ENCODE measurements at places on chromosomes 1 and 21. TPM values are rescaled to one million over a fixed set of nuclear protein-coding genes. Genes with fewer than 3 reads are reported as not detected.

DNA sequence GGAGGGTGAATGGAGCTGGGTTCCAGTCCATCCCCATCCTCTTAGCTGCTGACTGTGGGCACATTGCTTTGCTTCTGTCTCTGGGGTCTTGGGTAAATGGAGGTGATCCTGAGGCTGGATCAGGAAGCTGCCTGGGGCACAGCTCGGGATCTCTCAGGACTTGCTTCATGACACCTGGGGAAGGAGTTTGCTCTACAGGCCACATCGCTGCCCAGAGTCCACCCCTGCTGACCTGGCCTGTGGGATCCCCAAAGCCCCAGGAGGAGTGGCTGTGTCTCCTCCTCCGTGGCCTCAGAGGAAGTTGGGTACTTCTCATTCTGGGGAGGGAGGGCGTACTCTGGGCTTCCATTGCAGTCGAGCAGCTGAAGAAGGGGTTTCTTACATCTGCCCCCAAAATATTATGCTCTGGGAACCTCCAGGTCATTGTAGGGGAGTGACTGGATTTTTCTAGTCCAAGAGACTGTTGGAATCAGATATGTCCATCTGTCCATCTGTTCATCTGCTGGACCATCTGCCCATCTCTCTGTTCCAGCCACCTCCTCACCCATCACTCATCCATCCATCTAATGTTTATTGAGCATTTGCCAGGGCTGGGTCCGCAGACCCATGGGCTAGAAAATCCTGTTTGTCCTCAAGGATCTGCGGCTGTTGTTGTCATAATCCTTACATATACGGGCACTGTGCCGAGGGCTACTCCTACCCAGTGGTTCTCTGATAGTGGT is 45.9 kb downstream of the ARHGEF10L start:
- DNase-seq = no peak

DNA sequence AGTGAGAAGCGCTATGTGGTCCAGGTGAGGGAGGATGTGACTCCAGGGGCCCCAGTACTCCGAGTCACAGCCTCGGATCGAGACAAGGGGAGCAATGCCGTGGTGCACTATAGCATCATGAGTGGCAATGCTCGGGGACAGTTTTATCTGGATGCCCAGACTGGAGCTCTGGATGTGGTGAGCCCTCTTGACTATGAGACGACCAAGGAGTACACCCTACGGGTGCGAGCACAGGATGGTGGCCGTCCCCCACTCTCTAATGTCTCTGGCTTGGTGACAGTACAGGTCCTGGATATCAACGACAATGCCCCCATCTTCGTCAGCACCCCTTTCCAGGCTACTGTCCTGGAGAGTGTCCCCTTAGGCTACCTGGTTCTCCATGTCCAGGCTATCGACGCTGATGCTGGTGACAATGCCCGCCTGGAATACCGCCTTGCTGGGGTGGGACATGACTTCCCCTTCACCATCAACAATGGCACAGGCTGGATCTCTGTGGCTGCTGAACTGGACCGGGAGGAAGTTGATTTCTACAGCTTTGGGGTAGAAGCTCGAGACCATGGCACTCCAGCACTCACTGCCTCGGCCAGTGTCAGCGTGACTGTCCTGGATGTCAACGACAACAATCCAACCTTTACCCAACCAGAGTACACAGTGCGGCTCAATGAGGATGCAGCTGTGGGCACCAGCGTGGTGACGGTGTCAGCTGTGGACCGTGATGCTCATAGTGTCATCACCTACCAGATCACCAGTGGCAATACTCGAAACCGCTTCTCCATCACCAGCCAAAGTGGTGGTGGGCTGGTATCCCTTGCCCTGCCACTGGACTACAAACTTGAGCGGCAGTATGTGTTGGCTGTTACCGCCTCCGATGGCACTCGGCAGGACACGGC is 2.2 kb downstream of the CELSR2 start:
- DNase-seq = no peak

DNA sequence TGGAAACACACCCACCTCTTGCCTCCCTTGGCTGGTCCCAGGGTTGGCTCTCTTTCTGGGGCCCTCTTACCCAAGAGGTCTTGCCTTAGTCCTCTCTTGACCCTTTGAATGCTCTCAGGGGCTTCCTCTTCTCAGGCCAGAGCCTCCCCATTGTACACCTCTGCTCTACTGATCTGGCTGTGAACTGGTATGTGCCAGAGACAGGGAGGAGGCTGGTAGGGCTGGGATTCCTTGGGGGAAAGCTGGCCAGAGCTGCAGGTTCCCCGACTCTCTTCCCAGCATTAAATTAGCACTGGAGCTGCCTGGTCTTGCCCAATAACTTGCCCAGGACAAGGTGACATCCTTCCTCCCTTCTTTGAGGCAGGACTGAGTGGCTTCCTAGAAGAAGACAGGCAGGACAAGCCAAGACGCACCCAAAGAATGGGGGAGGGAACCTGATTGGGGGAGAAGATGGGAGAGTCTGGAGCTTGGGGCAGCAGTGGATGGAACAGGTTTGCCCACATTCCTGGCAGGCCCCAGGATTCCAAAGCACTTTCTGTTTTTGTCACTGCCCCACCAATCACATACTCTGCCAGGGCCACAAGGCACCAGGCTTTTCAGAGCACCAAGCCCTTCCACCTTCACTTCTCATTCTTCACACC is 37.2 kb upstream of the CITED4 start:
- peak; percentile 49 for DNase-seq

GRCh38 chr1:51297401-51298321 is 32.7 kb downstream of the TTC39A start:
- no peak for DNase-seq

GRCh38 chr1:8378178-8378577 is 60.3 kb downstream of the SLC45A1 start:
- no peak for DNase-seq

- no peak for DNase-seq
These were observed 1.5 kb downstream of the CENPF start for GRCh38 chr1:214604523-214604922.

DNA sequence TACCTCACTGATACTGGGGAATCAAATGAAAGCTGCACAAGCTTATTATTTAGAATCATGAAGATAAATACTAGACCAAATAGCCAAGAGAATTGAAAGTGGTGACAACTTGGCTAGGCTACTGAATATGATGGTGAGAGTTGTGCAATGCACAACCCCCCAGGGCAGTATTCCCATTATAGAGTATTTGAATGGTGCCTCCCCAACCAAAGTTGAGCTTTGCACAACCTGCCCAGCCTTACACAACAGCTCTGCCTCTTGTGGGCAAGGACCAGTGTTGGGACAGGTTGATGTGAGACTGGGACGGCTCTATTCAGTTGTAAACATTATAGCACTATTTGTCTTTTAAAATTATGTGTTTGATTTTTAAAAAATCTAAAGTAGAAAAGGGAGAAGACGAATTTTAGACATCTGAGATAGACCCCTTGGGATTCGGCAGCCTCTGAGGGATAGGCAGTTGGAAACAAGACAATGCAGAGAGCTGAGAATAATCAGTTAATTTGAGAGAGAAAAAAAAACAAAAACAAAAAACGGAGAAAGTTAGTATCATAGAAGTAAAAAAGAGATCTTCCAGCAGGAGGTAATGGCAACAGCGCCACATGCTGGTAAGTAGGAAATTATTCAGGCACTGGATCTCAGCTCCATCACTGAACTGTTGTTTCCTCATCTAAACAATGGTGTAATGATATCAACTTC is 91.0 kb upstream of the KCNA3 start:
- no peak for DNase-seq

DNA sequence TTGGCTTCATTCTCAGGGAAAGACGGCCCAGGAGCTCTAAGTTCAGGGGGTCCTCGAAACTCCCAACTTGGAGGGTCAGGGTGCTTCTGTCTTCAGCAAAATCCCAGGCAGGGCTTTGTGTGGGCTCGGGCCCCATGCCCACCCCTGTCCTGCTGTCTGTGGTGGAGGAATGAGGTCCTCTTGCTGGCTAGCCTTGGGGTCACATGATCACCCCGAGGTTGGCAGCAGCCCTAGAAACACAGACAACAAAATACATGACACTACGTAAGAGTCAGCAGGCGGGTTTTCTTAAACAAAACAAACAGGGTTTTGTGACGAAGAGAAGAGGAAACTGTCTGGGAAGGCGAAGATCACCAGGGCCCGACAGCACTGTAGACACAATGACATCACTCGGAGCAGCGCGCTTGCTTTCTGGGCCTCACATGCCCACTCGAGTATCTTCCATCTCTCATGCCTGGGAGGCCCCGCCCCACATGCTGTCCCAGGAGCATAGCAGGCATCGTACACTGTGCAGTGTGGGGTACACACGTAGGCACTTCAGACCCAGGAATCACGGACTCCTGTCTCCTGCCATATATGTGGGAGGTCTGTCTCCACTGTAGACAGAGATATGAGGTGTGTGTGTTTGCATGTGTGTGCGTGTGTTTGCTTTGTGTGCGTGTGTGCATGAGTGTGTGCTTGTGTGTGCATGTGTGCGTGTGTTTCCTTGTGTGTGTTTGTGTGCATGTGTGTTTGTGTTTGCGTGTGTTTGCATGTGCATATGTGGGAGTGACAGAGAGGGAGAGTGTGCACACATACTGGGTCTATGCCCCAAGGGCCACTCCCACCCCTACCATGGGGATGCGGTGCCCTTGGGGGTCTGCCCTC is 94.7 kb downstream of the SIK1 start:
- DNase-seq = no peak

RERE gene
- total RNA-seq = 168 TPM

DNA sequence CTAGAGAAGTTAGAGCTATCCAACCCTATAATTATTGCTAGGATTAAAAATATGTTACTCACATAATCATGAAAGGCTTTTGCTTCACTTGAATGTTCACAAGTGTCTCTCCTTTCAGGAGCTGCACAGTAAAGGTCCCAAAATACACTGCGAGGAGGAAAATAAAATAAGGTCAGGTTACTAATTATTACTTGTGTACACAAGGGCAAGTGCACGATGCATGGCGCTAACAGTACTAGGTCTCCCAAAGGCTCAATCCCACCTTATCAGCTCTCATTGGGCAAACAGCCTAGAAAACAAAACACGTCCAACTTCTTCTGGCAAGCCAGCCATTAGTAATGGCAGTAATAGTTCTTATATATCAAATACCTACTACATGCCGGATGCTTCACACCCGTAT is 4.4 kb downstream of the SSBP3 start:
- DNase-seq = no peak

DNA sequence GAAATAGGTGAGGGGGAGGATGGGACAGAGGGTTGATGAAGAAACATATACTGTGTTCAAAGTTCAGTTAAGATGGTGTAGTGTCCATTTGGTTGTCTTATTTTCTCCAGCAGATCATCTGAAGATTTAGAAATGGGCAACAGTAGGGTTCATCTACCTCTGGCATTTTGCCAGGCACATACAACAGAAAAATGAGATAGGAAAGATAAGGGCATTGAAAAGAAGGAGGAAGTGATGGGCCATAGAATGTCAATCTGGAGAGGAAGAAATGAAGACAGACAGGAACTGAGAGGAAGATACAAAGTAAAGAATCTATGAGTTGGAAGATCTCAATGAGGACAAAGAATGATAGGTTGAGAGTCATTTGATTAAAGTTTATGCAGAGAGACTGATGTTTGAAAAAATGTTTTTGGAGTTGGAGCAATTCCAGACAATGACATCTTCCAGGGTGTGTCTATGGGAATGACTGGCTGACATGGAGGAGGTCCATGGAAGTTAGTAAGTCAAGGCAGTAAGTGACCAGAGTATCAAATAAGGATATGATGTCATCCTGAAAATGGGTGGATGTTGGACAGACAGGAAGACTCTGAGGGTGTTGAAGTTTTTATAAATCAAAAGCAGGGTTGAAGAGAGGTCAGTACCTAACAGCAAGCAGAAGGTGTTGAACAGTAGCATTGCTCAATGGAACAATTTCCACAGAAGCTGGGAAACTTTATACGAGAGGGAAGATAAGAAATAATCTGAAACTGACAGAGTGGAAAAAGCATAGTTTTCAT is 18.7 kb upstream of the CD55 start:
- no peak for DNase-seq

DNA sequence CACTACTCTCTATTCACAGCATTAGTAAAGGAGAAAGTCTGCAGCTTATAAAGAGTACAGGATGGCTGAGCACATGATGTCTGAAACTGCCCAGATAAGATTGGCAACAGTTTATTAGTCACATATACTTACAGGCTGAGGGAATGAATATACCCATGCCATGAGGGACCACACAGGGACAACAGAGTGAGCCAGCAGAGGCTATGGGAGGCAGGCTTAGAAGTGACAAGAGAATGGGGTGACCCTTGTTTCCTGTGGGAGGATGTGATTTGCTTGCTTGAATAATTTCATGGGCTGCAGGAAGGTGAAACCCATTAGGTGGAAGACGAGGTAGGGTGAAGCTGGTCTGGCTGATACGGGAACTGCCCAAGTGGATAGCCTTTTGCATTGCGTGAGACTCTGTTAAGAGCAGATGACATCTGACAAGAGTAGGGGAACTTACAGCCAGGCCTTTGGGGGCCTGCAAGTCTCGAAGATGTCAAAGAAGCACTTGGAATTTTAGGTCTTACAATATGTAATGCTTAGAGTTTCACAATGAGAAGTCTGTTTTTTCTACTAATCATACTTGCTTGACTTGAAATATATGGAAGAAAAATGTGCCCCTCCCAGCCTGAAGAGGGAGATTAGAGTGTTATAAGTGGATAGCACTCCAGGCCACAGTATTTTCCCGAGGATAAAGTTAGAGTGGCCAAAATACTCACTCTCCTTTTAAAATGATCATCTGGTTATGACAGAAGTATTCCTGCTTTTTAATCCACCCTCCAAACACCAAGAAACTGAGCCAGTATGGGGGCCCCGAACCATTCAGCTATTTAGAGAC is 34.6 kb upstream of the TNFSF4 start:
- no peak for DNase-seq

GRCh38 chr1:197312163-197312562 is 44.1 kb downstream of the CRB1 start:
- DNase-seq = no peak

GRCh38 chr1:245986404-245987218 is 520.5 kb downstream of the SMYD3 start:
- DNase-seq = peak; percentile 82

GRCh38 chr1:22919341-22920025 is 53.2 kb downstream of the LACTBL1 start:
- no peak for DNase-seq

GPR37L1 gene
- 0.05 TPM for total RNA-seq

CCDC185 gene
- not detected for total RNA-seq

GRCh38 chr1:1431845-1432273 is 3.6 kb upstream of the VWA1 start:
- DNase-seq = no peak

GRCh38 chr1:54228638-54229079 is 28.7 kb downstream of the MRPL37 start:
- no peak for DNase-seq

MARK1 gene
- total RNA-seq = 21.4 TPM

KCNJ6 gene
- 0.26 TPM for total RNA-seq

LINGO4 gene
- 0.16 TPM for total RNA-seq

GRCh38 chr1:214002060-214002459 is 14.3 kb downstream of the PROX1 start:
- no peak for DNase-seq

All from urinary bladder (tissue), 4 donors.